ENCODE measurements at places on chromosomes 16 and 17. TPM values are rescaled to one million over a fixed set of nuclear protein-coding genes. Genes with fewer than 3 reads are reported as not detected.

DNA sequence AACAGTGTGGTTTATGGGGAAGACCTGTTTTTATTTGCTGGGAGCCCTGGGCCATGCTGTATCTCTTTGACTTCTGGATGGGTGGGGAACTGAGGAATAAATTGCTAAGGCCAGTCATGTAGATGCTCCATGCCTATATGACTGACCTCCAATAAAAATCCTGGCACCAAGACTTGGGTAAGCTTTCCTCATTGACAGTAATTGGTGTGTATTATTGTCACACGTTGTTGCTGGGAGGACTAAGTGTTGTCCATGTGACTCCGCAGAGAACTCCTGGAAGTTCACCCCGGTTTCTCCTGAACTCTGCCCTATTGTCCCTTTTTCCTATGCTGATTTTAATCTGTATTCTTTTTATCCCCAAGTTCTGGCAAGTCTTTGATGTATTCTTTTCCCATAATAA, 33.4 kb upstream of the USP22 start:
- DNase-seq = no peak

- no peak for DNase-seq
These were observed 11.9 kb downstream of the TVP23A start for GRCh38 chr16:10806698-10807097.

GRCh38 chr16:84839956-84840355, 20.2 kb downstream of the CRISPLD2 start:
- DNase-seq = no peak

DNA sequence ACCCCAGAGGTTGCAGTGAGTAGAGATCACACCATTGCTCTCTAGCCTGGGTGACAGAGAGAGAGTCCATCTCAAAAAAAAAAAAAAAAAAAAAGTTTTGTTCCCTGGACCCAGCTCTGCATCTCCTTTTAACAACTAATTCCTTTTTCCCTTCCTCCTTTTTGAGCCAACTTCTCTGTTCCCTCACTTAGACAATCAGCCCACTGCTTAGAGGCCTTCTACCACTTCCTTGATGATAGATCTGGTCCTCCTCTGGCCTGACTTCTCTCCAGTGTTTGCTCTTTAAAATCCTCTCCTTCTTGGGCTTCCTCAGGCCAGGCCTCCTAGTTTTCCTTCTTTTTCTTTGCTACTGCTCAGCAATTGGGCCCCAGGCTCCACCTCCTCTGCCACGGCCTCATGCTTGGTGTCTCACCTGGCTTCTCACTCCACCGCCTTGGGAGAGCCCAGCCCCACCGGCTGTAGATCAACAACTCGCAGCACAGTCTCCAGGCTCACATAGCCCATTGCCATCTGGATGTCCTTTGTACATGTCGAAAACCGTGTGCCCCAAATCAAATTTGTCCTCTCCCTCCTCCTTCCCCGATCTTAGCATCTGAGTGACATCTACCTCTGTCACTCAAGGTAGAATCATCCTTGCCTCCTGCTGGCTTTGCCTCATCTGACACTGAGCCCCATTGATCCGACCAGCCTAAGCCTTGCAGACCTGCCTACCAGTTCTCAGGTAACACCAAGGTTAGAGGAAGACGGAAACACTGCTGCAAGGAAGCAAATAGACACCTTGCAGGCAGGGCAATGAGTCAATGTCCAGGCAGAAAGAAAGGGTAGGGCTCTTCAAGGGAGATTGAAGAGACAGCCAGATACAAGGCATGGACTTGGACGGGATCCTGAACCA, 17.4 kb downstream of the ARHGAP27 start:
- no peak for DNase-seq

DNA sequence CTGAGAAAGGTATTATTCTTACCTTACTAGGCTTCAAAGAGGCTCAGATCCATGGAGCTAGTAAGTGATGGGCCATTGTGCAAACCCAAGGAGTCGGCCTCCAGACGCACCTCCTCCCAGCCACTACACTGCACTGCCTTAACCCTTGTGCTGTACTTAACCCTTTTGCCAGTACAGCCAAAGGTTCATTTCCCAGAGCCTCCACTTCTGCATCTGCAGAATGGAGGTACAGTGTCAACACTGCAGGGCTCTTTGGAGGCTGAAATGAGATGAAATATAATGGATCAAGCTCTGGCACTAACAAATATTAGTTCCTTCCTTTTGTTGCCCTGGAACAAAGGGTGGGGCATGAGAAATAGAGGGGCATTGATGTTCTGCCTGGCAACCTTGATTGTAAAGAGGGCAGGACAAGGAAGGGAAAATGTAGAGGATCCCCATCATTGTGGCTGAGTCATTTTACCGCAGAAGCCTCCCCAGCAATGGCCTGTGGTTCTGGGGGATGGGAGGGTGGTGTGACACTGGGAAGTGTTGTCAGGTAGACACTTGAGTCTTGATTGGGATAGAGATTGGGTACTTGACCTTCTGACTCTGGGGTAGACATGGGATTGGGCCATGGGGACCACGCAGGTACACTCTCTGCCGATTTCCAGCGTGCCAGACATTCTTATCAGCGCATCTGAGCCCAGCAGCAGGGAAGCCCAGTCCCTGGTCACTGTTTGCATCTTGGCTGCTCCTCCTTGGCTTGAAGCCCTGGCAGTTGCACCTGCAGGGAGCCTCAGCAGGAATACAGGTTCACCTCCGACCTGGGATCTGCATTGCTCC, 84.0 kb downstream of the MSI2 start:
- no peak for DNase-seq

- no peak for DNase-seq
These were observed 14.0 kb downstream of the HS3ST3A1 start for GRCh38 chr17:13587487-13588338.

DNA sequence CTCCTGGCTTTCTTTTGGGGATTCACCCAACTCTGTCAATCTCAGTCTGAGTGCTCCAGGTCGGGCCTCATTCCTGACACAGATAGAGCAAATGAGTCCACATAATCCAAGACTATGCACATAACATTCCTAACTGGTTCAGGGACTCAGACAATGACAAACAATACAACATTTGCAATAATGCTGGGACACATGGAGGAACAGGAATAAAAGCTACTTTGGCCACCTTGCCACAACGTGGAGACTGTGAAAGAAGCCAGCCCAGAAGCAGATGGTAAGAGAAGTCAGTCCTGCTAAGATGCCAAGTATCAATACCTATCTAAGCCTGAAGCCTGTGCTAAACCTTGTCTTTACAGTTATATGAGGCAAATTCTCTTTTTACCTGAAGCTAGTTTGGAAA, 39.0 kb downstream of the GLG1 start:
- DNase-seq = no peak

GRCh38 chr16:57358527-57359095, at the start of gene CCL22:
Gene CCL22 (plus strand): TSS chr16:57358783. CDS start chr16:57358817, 34 bp downstream.
- no peak for DNase-seq

- no peak for DNase-seq
These were observed 30.0 kb downstream of the TEKT5 start for GRCh38 chr16:10664720-10665126.

- DNase-seq = no peak
These were observed 21.3 kb downstream of the COX4I1 start for GRCh38 chr16:85820604-85821372.

DNA sequence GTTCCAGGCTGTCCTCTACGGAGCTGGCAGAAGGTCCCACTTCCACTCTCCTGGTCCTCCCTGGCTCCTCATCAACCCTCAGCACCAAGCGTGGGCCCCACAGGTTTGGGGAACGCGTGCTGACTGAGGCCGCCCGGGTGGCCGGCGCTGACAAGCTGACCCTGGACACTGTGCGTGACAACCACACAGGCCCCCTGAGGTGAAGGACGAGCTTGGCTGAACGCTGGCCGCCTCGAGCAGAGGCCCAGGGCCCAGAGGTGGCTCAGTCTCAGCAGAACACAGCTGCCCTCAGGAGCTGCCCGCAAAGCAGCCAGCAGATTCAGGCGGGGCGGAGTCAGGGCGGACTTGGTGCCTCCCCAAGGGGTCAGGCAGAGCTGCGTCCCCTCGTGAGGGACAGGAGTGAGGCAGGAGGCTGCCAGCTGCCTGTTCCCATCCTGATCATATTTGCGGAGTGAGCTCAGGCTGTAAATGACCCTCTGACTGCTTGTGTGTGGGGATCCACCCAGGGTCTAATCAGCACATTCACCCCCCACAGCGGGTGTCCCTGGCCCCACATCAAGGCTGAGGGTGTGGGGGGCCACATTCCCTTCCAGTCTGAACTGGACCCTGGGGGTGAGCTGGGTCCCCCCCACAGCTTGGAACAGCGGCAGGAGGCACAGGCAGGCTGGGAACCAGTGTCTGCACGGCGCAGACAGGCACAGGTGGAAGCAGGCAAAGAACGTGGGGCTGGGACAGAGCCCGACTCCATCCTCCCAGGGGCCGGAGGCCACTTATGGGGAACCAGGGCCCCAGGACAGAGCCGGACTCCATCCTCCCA, 105.1 kb upstream of the METRNL start:
- DNase-seq = no peak

- DNase-seq = no peak
These were observed 1.7 kb upstream of the NPB start for GRCh38 chr17:81900181-81900820.

DNA sequence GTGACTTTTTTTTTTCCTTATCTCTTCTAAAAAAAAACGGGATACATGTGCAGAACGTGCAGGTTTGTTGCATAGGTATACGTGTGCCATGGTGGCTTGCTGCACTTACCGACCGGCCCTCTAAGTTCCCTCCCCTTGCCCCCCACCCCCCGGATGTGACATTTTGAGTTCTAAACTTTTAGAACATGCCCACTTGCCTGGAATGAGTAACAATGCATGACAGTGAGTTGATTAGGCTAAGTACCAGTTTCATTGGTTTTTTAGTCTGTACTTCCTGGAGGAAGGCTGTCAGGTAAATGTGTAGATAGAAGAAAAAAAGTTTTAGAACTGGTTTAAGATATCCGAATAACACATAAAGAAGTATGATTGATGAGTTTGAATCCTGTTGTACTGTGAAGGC, 4.0 kb downstream of the BPTF start:
- no peak for DNase-seq

DNA sequence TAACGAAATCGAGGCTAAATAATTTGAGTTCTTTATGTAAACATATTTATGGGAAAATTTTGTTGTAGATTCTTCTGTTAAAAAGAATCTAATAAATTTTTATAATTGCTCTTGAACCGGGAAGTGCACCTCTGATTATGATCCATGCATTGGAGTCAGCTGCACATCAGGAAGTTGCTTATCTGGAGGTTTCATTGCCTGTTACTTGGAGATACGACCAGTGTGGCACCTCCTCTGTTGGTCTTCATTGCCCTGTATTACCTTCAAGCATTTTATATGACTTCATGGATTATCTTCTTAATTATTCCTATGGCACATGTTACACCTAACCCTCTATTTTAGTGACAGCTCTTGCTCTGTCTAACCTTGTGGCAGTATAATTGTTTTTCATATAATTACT, 312.6 kb upstream of the TBX2 start:
- no peak for DNase-seq

DNA sequence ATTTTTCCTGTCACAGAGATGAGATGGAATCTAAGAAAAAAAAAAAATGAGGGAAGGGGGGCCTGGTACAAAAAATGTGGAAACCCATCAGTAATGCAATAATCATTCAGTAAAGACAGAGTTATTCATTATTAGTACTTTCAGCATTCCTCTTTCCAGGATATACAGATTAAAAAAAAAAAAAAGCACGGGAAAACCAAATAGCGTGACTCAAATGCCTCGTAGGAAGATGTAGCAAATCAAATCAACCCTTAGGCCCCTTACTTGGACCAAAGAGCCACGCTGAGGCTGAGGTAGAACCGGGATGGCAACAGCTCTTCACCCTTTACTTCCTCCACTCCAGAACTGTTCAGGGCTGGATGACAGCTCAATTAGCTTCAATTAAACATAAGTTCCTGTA, 52.5 kb downstream of the SMG6 start:
- DNase-seq = no peak

GRCh38 chr17:27466376-27466742, 10.1 kb downstream of the KSR1 start:
- DNase-seq = no peak

Gene NME3
- total RNA-seq = 72.7 TPM

Gene MEFV
- 17.1 TPM for total RNA-seq

Gene G6PC3
- 42.8 TPM for total RNA-seq

Gene KIFC3
- total RNA-seq = 30.3 TPM

Gene SYCE1L
- 1.4 TPM for total RNA-seq

Gene E4F1
- total RNA-seq = 26.3 TPM

Gene KRT12
- total RNA-seq = not detected
